ENCODE measurements at places on chromosomes 3 and 15. TPM values are rescaled to one million over a fixed set of nuclear protein-coding genes. Genes with fewer than 3 reads are reported as not detected.

Gene SST
- total RNA-seq, result not detected

Gene BCL2A1
- total RNA-seq, result 1.7 TPM

Gene A4GNT
- not detected for total RNA-seq

Gene GABRR3
- total RNA-seq, result not detected

Gene TUSC7
- not detected for total RNA-seq

Gene TMC3
- total RNA-seq, result not detected

Gene ANO10
- 59.1 TPM for total RNA-seq

Gene ZNF860
- total RNA-seq, result 2.8 TPM

Gene CELF6
- total RNA-seq, result 0.39 TPM

Gene GOLGA6L7
- not detected for total RNA-seq

Gene AADAC
- total RNA-seq, result not detected

Gene GCHFR
- total RNA-seq, result 5.5 TPM

Gene GABRG3
- not detected for total RNA-seq

Gene TEX55
- not detected for total RNA-seq

Gene AADACL2
- total RNA-seq, result not detected

Gene DAZL
- not detected for total RNA-seq

Gene ADGRG7
- not detected for total RNA-seq

Gene TMCO5A
- total RNA-seq, result not detected

Gene SLC22A13
- total RNA-seq, result 0.86 TPM

Gene C3orf22
- total RNA-seq, result not detected

Gene MELTF
- 53.1 TPM for total RNA-seq

Gene UMPS
- 25.5 TPM for total RNA-seq

Measured in articular chondrocyte of knee joint (primary cell).